ENCODE measurements at places on chromosomes 5 and 9.

- no peak for DNase-seq
These were observed 9.3 kb downstream of the CCNH start for GRCh38 chr5:87403409-87403808.

- no peak for DNase-seq
These were observed 42.0 kb upstream of the TIMD4 start for GRCh38 chr5:157004893-157005551.

DNA sequence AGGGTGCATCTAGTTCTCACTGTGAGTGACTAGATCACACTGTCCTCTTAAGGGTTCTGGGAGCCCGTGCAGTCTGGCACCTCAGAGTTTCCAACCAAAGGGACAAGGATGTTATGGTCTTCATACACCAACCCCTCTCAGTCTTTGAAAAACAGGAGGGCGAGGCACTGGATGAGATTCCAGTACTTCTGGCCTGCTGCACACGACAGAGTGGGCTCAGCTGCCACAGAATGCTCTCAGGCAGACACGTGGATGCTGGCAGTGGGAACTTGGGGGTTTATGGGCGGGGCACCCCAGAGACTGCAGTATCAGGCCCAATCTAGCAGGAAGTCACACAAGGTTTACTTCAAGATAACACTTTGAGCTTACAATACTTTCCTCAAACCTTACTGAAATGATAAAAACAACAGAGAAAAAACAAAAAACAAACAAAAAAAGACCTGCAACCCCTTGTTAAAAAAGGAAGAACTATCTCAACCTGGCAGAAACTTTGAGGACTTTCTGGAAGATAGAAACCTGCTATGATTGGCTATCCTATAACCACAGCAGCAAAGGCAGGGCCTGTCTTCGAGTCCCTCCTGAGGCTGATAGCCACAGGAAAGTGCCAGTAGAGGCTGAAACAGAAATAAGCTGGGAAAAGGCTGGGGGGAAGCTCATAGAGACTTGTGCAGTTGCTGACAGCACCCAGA, 28.3 kb upstream of the TGFBR1 start:
- no peak for DNase-seq

- DNase-seq: no peak
These were observed 352.4 kb downstream of the GLIS3 start for GRCh38 chr9:3947588-3947845.
